ENCODE measurements at places on chromosomes 13 and 19.

- no peak for DNase-seq
Measured at GRCh38 chr19:33718651-33719254, 77.9 kb upstream of the KCTD15 start.

GRCh38 chr13:99346335-99347042 is 39.3 kb upstream of the GPR183 start:
- DNase-seq: no peak

DNA sequence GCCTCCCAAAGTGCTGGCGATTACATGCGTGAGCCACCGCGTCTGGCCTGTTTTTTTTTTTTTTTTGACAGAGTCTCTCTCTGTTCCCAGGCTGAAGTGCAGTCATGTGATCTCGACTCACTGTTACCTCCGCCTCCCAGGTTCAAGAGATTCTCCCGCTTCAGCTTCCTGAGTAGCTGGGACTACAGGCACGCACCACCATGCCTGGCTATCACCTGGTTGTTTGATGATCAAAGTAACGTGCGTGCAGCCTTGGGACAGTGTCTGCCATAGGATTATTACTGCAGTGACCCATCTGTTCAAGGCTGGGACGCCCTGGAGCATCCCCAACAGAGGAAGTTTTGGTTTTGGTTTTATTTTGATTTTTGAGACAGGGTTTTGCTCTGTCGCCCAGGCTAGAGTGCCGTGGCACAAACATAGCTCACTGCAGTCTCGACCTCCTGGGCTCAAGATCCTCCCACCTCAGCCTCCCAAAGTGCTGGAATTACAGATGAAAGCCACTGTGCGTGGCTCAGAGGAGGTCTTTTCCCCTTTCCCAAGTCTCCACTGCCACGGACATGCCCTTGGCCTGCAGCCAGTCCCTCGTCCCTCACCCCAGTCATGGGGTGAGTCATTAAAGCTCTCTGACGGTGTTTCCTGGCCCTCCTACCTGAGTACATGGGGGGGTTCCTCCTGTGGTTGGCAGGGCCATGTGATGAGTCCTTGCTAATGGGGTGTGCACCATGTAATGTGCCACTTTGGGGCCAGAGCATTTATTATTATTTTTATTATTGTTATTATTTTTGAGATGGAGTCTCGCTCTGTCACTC is 65.6 kb downstream of the IER2 start:
- no peak for DNase-seq

DNA sequence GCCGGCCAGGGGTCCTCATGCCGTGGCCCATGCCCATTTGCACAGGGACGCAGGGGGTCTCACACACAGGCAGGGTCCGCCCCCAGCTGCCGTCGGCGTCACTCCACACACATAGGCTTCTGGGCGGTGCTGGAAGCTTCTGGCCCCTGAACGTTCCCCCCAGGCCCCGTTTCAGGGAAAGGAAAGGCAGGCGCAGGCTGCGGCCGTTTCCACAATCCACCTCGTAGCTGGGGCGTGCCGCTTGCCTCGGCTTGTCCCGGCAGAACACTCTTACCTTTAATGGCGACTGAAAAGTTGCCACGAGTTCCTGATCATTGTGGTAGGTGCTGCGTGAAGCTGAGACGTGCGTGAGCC is 53.4 kb downstream of the MCF2L start:
- DNase-seq: no peak

DNA sequence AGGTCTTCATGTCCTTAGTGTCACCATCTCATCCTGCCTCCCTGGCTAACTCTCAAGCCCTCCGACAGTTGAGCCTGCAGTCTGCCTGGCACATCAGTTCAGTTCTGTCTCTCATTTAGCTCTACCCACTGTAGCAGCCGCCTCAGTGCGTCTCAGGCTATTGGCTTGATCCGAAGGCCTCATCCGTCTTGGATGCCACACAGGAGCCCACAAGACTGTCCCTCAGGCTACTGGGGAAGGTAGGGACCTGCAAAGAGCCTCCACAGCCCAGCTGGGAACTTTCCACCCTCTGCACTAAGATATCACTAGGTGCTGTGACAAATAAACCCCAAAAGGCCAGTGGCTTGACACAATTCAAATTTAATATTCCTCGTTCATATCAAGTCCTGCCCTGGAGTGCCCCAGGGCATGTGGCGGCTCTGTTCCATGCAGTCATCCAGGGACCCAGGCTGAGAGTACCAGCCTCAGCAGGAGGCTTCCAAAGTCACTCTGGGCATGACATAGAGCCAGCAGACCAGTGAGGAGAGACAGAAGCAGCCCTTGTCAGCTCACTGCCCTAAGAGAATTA is 5.7 kb downstream of the VSTM2B start:
- no peak for DNase-seq

GRCh38 chr13:37539976-37540605 is 58.5 kb downstream of the POSTN start:
- DNase-seq: no peak

GRCh38 chr13:25109341-25109740 is 13.4 kb downstream of the PABPC3 start:
- no peak for DNase-seq

DNA sequence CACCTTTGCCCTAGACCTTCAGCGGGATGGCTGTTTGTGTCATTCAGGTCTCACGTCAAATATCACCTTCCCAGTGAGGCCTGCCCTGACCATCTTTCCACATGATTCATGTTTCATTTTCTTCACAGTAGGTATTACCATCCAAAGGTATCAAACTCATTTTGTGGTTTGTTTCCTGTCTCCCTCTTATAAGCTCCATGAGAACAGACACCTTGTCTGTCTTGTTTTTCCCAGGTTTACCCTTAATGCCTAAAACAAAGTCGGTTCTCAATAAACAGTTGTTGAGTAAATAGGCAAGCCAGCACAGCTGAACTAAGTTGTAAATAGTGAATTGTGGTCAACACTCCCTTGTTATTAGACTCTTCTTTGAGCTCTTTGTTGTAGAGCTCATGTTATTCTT is 122.6 kb upstream of the GJB6 start:
- DNase-seq: no peak

DNA sequence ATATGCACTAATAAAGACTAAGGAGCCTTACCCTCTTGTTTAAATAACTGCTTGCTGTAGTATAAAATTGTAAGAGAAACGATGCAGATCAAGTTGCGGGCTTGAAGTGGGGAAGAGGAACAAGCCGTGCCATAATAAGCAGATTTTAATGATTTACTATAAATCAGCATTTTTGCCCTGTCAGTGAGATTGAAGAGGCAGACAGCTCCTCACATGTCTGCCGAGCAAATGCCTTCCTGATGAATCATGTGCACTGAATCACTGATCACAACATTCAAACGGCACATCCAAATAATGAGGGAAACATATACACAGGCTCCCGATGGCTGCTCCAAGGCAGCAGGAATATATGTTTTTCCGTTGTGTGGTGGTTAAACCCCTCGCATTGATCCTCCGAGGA is 282.9 kb downstream of the TSHZ3 start:
- DNase-seq: peak; percentile 27

- DNase-seq: no peak
Measured at GRCh38 chr19:45099467-45100191, 6.7 kb downstream of the PPP1R37 start.

DNA sequence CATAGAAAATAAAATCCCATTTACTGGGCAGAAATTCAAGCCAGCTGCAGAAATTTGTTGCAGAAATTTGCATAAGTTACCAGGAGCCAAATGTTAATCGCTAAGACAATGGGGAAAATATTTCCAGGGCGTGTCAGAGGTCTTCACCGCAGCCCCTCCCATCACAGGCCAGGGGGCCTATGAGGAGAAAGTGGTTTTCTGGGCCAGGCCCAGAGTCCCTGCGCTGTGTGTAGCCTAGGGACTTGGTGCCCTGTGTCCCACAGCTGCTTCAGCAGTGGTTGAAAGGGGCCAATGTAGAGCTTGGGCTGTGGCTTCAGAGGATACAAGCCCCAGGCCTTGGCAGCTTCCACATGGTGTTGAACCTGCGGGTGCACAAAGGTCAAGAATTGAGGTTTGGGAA is 278.9 kb upstream of the PCDH9 start:
- DNase-seq: no peak

- peak; percentile 85 for DNase-seq
Measured at GRCh38 chr13:95404141-95404882, 103.1 kb upstream of the ABCC4 start.

GRCh38 chr19:37506387-37507166 is at the start of gene ZNF793:
Gene ZNF793, plus strand, starts transcription at chr19:37506939. Its CDS starts 16,501 bp downstream, at chr19:37523440.
- DNase-seq: peak; percentile 63

DNA sequence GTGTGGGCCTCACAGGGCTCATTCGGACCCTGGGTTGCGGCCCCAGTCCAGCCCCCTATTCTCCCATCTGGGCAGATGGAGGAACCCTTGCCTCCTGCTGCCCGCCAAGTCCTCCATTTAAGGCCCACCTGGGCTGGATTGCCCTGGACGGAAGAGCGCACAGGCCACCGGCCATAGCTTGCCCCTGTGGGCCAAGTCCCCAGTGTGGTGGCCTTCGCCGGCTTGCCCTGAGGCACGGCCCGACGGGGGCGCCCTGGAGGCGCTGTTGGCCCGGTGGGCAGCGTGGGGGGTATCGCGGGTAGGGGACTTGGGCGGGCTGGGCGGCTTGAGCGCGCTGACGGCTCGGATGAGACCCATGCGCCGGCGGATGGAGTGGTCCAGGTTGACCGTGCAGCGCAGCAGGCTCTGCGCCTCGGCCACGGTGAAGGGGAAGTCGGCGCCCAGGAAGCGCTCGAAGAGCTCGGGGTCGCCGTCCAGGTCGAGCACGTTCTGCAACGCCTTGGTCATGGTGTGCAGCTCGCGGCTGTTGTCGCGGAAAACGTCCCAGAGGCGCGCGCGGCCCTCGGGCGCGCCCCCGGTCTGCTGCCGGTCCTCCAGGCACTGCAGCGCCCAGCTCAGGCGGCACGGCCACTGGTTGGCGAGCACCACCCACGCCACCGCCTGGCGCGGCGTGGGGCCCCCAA is 8.8 kb downstream of the NKPD1 start:
- DNase-seq: no peak

DNA sequence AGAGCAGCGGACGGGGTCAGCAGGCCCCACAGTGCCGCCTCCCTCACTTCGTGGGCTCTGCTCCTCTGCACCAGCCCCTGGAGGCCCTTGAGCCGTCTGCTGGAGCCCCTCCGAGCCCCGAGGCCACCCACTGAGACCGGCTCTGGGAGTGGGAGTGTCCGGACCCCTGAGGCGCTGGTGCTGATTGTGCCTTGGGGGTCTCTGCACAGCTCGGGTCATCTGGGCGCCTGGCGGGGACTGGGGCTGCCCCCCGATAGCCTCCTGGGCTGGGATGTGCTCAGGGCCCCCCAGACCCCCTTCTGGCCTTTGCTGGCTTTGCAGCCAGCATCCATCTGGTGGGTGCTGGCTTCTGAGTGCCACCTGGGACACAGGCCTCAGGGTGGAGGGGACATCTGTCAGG is 15.4 kb downstream of the CBARP start:
- no peak for DNase-seq

DNA sequence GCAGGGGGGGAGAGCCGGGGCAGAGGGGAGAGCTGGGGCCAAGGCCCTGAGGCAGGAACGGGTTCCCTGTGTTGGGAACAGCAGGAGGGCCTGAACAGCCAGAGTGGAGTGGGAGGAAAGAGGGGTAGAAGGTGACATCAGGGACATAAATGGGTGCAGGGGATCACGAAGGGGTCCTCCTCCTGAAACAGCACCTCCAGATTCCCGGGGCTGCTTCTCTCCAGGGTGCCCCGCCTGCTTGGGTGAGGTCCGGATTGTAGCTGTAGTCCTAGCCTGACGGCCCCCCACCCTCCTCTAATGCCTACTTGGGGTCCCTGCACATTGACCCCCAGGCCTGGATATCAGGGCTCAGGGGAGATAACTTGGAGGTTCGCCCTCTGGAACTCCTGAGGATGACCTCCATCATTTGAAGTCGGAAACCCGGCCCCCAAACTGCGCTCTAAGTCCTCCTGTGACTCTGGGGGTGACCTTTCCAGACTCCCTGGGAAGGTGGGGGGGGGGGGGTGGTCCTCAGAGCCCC is 473 bp upstream of the SCN1B start:
- DNase-seq: peak; percentile 19

- DNase-seq: no peak
Measured at GRCh38 chr13:66087269-66087710, 1142.8 kb downstream of the PCDH9 start.

DNA sequence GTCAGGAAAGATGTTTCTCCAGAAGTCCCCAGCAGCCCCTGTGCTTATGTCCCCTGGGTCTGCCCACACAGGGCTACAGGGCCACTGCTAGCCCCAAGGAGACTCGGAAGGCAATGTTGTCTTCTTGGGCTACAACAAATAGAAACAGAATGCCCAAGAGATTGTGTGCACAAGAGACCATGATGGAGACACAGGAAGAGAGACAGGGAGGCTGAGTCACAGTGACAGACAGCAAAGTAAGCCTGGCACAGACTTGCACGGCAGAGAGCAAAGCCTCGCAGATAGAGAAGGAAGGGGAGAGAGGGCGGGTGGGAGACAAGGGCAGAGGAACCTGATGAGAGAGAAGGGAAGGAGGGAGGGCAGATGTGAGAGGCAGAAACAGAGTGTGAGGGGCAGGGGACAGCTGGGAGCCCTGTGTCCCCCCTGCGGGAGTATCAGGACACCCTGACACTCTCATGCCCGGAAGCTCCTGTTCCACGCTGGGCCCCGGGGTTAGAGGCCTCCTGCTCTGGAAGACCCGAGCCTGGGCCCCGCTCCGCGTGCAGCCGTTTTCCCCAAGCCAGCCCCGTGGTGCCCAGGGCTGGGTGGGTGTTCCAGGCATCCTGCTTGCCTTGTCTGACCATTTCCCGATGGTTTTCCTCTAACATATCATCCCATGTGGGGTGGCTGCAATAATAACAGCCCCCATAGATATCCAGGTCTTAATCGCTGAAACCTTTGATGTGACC is 2.7 kb upstream of the PLA2G4C start:
- no peak for DNase-seq
